Suppressor macrophage treated with lipopolysaccharide for 1 hour (primary cell): ENCODE measurements at places on chromosomes 7 and 10.

DNA sequence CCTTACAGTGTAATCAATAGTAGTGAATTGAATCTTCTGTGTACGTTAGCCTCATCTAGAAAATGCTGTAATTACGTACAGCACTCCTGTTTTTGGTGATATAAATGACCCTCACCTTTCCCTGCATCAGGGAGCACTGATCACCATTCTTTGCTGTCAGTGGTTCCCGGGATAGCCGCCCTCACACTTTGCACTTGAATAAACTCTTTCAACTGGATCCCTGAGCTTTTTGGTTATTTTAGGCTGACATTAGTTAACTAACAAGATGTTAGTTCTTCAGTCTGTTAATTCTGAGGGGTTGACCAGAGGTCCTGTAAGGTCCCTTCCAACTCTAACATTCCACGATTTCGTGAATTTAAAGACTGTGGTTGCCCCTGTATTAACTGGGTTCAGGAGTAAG is 23.4 kb upstream of the ZC3HAV1 start:
- DNase-seq = no peak

- peak; percentile 88 for DNase-seq
Measured at GRCh38 chr7:106358103-106358663, 73.4 kb upstream of the NAMPT start.

DNA sequence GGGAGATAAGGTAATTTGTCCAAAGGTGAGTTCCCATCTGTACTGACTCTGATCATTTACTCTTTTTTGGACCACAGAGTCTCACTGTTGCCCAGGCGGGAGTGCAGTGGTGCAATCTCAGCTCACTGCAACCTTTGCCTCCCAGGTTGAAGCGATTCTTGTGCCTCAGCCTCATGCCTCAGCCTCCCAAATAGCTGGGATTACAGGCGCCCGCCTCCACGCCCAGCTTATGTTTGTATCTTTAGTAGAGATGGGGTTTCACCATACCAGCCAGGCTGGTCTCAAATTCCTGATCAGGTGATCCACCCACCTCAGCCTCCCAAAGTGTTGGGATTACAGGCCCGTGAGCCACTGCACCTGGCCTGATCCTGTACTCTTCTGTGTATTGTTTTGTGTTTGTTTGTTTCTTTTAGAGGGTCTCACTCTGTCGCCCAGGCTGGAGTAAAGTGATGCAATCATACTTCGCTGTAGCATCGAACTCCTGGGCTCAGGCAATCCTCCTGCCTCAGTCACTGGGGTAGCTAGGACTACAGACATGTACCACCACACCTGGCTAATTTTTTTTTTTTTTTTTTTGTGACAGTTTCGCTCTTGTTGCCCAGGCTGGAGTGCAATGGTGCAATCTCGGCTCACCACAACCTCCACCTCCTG is 2.4 kb downstream of the NOLC1 start:
- no peak for DNase-seq

DNA sequence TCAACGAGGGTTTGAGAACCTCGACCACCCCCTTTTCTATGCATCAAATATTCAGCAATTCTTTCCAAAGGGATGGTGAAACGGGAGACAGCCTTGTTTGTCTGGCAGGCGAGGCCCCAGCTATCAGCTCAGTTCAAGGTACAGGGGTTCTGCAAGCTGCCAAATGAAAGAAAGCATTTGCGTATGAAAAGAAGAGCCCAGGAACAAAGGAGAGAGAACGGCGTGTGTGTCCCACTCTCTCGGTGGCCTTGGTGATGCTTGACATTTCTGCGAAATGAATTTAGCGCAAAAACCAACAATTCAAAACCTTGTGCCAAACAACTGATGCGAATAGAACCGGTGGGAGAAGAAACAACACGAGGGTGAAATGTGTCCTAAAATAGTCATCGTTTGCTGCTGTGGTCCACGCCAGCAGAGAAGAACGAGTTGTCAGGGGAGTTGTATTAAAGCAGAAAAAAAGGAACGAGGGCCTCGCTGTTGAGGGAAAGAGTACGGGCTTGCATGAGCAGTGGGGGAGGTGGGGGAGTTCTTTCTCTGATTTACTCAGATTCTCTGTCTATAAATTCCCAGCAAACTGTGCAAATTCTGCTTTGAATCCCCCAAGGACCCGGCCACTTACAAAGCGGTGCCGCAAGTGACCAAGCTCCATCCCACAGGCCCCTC is 97.7 kb downstream of the TMEM130 start:
- DNase-seq = no peak

DNA sequence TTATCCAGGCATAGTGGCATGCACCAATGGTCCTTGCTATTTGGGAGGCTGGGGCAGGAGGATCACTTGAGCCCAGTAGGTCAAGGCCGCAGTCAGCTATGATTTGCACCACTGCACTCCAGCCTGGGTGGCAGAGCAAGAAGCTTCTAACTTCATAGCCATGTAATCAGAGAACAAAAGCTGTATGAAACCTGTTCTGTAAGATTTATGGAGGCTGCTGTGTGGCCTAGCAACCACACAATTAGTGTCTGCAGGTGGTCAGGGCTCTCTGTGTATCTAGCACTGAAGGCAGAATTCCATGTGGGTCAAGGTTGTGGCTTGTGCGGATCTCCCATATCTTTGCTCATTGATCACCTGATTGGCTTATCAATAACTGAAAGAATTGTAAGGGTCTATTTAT is 221.5 kb upstream of the FOXK1 start:
- DNase-seq = no peak

GRCh38 chr10:7258948-7259523 is 151.8 kb downstream of the SFMBT2 start:
- no peak for DNase-seq

DNA sequence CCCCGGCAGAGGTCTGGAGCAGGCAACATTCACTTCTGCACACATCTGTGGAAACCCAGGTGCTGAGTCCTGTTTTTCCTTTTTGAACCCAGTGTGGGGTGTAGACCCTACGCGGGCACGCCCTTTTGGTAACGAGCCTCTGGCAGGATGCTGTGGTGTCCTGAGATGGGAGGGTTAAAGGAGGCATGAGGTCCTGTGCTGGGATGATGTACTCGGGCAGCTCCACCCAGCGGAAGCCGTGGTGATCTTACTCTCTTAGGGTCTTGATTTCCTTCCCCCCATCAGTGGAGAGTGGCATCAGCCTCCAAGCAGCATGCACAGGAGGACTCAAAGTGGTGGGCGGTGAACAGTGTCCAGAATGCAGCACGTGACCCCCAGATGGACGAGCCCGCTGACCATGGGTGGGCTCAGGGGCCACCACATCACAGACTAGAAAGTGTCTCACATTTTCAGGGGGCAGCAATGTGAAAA is 148.6 kb downstream of the DNAJB6 start:
- DNase-seq = no peak

DNA sequence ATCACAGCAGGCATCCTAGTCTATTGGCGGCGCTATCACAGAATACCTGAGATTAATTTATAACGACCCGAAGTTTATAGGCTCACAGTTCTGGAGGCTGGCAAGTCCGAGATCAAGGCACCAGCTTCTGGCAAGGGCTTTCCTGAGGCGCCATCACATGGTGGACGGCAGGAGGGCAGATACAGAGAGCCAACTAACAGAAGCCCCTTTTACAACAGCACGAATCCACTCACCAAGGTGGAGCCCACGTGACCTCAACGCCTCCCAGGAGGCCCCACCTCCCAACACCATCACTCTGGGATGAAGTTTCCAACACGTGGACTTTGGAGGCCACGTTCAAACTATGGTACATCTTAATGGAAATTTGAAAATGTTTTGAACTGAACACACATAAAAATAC is 255.3 kb downstream of the ELFN1 start:
- DNase-seq = no peak

DNA sequence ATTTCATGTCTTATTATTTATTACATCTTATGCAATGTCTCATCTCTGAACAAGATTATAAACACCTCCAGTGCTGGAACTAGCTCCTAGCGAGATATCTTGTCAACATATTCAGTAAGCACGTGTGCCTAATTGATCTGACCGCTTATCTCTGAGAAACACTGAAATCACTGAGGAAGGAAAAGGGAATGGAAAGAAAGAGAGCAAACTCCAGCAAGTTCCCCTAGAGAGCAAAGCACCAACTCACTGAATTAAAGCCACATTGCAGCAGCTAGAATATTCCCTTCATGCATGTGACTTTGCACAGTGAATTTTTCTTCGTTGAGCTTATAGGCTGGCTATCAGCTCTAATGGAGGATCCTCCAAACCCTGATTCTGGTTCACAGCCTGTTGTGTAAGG is 177.1 kb upstream of the FRMD4A start:
- DNase-seq = no peak

DNA sequence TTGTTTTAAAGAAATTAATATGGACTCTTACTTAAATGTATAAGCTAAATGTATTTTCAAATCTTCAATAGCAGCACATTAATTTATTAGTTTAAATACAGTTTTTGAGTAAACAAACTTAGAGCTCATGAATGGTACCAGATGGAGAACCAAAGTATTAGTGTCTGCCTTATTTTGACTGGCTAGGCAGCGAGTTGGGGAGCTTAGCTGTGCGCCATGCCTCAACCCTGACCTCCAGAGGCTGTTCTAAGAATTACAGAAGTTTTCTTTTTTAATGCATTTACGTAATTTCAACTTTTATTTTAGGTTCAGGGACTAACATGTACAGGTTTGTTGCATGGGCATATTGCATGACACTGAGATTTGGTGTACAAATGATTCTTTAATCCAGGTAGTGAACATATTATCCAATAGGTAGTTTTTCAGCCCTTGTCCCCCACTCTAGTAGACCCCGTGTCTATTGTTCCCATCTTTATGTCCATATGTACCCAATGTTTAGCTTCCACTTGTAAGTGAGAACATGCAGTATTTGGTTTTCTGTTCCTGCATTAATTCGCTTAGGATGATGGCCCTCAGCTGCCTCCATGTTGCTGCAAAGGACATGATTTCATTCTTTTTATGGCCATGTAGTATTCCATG is 166.8 kb downstream of the IQUB start:
- DNase-seq = peak; percentile 24

DNA sequence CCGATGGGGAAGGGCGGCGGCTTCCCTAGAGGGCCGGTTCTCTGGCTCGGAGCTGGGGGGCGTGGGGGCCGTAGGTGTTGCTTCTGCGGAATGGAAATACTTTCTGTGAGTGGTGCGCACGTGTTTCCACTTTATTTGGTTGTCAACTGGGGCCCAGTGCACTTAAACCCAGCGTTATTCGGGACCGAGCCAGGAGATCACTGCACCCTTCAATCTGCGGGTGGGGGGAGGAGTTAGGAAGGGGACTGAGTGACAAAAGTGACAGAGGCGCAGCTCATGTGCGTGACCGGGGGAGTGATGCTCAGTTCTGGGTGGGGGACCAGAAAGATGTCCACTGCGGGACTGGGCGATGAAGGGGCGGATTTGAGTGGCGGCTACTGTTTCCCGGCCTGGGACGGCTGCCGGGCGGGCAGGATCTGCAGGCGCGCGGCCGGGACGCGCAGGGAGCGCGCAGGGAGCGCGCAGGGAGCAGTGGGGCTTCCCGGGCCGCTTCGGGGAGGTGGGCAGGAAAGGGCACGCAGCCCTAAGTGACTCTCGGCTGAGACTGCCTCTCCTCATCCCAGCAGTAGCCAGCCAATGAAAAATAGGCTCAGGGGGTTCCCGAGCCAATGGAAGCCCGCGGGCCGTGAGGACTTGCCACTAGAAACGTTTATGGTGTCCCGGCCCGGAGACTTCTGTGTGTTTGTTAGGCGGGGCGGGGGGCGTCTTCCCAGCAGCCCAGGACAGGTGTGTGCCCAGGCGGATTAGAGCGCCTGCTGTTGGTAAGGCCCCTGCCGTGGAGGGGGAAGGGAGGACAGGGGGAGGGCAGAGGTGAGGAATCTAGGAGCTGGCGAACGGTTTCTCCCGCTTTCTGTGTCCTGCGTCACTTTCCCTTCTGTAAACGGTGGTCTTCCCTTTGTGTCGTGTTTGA is 54.3 kb upstream of the KDM7A start:
- peak; percentile 79 for DNase-seq

DNA sequence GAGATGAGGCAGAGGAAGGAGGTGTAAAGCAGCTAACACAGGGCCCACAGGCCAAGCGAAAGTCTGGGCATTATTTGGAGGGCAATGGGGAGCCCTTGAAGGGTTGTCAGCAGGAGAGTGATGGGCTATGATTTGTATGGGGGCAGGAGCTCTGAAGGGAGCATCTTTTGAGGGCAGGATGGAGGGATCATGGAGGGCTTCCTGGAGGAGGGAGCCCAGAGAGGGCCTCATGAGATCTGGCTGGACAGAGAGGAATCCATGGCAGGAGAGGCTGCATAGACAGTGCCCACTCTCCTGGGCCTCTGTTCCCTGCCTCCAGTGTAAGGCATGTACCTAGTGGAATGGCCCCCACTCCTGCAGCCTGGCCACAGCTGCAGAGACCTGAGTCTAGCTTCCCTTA is 136.6 kb upstream of the PPIF start:
- DNase-seq = no peak

DNA sequence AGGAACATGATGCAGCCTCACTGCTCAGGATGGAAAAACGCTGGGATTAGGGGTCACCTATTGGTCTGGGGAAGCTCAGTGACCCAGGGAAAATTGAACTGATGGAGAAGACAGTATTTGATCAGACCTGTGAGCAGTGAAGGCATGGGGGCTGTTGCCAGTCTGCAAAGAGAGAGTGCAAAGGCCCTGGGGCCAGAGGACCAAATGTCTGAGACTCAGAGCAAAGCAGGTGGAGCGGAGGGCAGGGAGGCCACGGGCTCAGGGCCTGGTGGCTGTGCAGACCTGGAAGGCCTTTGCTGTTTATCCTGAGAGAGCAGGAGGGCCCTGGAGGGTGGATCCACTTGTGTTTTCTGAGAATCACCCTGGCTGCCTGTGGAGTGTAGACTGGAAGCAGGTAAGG is 67.1 kb downstream of the INPP5A start:
- no peak for DNase-seq

DNA sequence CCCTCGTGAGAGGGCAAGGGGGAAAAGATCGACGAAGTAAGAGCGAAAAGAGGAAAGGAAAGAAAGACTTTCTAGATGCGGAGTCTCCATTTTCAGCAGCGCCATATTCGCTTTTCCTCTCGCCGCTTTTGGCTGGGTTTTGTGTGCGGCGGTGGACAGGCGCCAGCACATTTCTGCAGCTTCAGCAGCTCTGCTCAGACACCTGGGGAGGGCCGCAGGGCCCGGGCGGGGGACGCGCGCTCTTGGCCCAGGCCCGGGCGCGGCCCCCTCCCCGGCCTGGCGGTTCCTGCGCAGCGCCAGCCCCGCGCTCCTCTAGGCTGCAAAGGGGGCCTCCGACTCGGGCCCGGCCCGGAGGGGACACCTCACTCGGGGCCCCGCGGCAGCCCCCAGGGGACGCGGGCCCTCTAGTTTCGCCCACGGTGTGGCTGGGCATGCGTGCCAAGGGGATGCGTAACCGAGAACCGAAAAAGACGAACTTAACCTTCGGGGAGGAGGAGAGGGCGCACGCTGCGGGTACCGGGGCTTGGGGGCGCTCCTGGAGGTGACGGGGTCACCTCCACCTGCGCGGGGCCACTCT is 34.5 kb upstream of the EBLN1 start:
- peak; percentile 68 for DNase-seq

DNA sequence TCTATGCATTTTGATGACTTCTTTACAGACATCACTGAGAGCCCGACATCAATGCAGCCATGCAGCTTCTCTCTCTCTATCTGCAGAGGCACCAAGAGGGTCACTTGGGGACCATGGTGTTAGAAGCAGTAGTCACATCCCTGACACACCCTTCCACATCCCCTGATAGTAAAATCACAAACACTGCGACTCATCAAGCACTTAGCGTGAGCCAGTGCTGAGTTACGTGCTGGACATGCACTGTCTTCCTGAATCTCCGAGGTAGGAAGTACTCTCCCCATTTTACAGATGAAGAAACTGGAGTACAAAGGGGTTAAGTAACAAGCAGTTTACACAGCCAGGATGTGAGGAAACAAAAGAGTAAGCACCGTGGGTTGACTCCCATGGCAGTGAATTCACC is 109.2 kb downstream of the OSBPL3 start:
- no peak for DNase-seq
